ENCODE measurements at places on chromosomes 16 and 17.

DNA sequence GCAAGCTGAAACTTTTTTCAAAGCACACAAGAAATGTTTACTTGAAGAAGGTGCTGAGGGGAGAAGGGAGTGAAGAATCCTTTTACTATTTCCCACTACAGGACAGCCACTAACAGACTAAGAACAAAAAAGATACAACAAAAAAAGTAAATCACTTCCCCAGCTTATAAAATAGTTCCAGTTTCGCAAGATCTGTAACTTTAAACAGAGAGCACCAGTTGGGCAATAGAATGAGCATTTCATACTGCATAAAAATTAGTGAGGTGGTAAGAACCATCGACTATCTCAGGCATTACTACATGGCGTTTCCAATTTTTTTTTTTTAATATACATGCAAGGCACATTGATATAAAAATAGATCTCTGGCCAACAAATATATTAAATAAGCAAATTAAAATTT lies 11.1 kb downstream of the CRYBA1 start:
- no peak for DNase-seq

DNA sequence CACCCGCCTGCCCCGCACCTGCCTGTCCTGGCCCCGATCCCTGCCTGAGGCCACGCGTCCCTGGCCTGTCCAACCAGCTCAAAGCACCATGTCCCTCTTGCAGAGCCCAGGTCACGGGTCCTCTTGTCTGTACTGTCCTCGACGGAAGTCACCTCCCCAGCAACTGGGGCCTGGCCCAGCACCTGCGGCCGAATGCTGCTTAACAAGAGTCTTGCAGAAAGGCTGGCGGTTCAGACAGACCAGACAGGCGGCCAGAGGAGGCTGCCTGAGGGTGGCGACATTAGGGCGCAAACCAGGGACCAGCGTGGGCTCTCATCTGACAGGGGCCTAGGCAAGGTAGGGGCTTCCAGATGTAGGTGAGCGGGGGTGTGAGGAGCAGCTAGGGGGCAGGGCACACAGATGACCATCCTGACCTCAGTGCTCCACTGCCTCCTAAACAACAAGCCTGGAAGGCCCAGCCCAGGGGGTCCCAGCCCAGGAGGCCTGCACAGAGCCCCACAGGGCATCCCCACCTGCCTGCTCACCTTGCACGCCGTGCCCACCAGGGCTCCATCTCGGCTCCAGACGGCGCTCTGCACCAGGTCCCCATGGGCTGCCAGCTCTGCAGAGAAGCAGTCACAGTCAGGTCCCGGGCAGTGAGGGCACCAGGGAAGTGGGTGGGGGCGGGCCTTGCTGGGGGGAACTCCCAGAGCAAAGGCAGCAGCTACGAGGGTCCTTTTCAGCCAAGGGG lies 11.3 kb downstream of the CORO7 start:
- no peak for DNase-seq

DNA sequence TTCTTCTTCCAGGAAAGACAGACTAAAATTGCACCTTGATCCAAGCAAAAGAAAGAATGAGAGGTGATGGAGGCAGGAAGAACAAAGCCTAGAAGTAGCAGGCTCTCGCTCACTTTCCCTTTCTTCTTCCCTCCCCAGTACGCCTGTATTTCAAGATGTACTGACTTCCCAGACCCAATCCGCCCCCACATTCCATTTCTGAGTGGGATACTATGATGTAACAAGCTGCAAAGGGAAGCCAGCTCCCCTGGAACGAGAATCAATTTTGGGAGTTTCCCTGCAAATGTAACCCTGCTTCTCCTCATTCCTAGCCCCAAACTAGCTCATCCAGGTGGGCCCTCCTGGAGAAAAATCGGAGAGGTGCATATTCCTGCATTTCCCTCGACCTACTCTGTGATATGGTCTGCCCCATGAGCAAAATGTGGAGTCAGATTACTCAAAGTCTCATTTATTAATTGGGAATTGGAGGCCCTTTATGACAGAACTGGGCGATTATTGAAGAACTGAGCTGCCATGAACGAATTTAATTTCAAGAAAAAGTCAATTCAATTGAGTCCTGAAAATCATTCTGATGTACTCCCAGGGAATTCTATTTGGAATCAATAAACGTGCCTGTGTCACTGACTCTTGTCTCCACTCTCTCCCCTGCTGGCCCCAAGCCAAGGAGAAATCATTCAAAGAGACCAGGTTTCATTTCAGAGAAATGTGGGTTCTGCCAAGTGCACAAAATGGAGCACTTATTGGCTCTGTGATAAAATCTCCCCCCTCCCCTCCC lies 398.9 kb downstream of the SHISA9 start:
- no peak for DNase-seq

DNA sequence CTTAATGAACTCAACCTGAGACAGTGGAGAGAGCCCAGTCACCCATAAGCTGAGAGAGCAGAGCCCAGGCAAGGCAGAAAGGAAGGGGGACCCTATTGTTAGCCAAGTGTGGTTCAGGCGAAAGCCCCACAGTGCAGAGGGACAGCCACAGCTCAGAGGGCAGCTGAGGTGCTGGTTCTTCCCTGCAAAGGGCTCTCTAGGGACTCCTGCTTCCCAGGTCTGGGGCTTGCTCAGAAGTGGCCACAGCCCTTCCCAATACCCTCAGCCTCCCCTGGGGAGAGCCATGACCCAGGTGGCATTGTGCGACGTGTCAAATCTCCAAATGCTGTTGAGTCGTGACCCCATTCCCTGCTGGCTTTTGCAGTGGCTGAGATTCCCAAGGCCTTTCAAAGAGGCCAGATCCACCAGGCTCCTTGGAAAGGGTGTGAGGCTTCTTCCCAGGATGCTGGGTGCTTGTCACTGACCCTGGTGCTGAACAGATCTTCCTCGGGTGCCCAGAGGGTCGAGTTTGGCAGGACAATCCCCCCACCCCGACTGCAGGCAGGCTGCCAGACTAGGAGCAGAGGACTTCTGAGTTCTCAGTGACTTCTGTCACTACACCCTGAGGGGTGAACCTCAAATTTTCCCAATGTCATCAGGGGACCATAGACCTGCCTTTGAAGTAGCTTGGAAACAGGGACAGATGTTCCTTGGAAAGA lies 2.5 kb upstream of the CCL17 start:
- no peak for DNase-seq

DNA sequence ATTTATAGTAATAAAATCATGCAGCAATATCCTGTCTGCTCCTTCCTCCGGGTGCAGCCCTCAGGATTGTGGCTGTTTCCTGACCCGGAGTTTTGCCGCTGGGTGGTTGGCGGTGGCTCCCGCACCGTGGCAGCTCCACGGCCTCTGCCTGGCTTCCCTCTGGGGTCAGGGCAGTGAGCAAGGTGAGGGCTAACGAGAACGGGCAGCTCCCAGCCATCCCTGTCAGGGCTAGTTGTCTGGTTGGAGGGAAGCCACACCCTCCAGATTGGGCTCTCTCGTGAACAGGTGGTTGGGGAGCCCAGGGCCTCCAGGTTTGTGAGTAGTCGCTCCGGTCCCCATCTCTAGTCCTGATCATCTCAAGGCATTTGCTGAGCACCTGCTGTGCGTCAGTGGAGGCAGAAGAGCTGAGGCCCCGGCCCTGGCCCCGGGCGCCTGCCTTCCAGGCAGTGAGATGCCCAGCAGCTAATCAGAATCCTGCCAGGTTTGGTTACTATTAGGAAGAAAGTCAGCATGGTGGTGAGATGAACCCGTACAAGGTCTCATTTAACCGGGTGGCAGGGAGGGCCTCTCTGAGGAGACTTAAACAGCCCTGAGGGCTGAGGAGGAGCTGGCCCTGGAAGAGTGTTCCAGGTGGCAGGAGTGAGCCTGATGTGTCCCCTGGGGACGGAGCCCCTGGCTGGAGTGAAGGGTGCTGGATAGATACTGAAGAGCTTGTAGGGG lies 2.3 kb upstream of the NUDT16L1 start:
- no peak for DNase-seq

DNA sequence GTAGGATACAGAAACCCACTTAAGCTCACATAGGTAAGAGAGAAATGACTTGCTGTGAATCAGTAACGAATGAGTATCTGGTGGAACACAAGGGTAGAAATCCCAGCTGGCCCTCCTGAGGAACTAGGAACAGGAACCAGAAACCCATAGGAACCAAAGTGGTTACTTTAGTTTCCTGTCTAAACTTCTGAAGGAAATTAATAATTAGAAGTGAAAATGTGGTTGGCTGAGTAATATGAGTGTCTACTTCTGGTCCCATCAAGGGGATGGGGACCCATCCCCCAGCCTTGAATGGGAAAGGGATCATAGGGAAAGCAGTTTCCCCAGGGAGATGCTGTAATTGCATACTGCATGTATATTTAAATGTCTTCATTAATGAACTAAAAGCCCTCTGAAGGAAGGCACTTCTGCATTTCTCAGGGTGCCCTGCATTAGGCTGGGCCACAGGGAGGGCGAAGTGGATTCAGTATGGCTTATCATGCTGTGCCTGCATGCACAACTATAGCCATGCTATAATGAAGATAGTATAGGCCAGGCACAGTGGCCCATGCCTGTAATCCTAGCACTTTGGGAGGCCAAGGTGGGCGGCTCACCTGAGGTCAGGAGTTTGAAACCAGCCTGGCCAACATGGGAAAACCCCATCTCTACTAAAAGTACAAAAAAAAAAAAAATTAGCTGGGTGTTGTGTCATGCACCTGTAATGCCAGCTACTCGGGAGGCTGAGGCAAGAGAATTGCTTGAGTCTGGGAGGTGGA lies 45.6 kb downstream of the CYB5B start:
- DNase-seq, result no peak

GRCh38 chr17:12256380-12256995 lies 235.8 kb downstream of the MAP2K4 start:
- no peak for DNase-seq

GRCh38 chr17:21678393-21679081 lies 13.8 kb upstream of the KCNJ18 start:
- no peak for DNase-seq

DNA sequence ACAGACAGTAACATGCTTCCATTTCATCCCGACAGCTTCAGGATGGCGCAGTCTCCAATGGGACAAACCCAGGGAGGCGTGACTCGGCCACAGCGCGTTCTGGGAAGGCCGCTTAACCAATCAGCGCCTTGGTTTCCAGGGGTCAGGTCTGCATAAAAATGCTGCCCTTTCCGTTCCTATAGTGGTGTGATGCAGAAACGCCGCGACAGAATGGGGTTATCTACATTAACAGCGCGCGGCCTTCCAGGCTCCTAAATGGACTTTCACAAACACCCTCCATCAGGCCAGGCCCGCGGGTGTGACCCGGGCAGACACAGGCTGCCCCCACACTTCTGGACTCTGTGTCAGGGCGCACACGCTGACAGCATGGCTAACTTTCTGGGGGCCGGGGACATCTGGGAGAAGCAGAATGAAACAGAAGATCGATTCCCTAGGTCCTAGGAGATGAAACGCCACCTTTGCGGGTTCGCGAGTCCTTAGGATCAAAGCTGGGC lies 792 bp downstream of the TMEM231 start:
- DNase-seq, result peak; percentile 3

DNA sequence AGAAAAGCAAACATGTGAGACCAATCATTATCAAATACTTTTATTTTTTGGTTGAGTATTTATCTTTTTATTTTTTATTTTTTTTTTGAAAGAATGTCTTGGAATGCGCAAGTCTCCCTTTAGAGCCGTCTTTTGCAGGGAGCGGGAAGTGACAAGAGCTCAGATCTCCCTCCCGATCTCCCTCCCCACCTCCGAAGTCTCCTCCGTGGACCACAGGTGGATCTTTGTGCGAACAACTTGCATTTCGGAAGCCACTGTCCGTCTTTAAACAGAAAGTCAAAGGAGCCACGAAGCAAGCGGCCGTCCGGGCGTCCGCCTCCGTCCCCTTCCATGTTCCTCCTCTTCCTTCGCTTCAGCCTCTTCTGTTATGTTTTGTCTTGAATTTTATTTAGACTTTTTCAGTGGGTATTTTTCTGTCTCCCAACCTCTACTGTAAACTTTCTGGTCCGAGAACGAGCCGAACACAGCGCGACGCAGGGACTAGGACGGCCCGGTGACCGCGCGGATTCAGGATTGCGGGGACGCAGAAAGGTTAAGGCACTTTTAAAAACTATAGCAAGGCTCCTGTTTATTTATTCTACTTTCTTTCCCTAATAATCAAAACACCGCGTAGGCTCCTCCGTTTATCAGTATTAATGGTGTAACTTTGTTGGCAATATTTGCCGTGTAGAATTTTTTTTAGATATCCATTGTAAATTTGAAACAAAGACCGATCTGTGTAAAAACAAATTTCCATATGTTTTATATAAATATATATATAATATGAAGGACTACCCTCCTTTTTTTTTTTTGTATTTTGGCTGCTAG lies 3.3 kb downstream of the FOXF1 start:
- DNase-seq, result no peak

DNA sequence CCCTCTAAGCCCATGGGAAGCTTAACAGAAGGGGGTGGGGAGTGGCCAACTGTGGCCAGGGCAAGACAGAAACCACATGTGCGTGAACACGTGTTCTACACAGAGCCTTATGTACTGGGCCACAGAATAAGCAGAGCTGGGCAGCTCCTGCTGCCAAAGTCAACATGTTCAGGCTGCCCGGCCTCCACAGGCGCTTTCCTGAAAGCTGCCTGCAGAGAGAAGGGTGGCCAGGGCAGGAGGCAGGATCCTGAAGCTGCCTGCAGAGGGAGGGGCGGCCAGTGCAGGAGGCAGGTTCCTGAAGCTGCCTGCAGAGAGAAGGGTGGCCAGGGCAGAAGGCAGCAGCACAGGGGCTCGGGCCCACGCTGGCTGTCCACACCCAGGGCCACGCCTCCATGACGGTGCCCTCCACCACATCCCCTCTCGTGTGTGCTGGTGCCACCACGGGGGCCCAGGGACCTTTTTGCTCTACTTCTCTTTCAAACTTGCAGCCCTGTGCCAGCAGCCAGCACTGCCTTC lies 79.5 kb downstream of the ANKRD11 start:
- DNase-seq, result peak; percentile 34

- DNase-seq, result peak; percentile 64
Measured at GRCh38 chr17:17568772-17569195, 22.7 kb downstream of the PEMT start.

- DNase-seq, result no peak
Measured at GRCh38 chr16:21617607-21618006, 18.2 kb downstream of the METTL9 start.

DNA sequence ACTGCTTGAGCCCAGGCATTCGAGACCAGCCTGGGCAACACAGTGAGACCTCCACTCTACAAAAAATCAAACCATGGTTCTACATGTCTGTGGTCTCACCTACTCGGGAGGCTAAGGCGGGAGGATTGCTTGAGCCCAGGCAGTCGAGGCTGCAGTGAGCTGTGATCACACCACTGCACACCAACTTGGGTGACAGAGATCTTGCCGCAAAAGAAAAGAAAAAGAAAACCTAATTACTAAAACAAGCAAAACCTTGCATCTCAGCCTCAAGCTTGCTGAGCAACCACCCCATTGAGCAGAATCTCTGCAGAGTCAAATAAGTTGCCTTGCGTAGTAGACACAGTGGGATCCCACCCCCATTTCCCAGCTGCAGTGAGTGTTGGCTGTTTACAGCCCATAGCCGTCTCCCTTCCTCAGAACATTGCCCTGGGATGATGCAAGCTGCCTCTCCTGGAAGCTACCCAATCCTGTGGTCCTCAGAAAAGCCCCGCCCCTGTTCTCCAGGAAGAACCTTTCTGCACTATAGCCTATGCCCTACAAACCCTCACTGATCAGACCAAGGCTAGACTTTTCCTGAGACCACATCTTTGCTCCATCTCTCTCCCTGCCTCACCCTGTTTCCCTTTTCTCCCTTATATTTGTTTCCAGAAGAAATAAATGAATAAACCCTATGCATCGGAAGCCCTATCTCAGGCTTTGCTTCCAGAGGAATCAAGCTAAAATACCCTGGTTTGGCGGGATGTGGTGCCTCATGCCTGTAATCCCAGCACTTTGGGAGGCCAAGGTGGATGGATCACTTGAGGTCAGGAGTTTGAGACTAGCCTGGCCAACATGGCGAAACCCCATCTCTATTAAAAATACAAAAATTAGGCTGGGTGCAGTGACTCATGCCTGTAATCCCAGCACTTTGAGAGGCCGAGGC lies 16.7 kb upstream of the ERN2 start:
- DNase-seq, result no peak

GRCh38 chr17:29347831-29348629 lies 42.1 kb upstream of the TAOK1 start:
- DNase-seq, result no peak

Measured in CD4-positive, alpha-beta T cell treated with Interleukin-6 for 4 hours (primary cell).